Endothelial cell of umbilical vein (primary cell): ENCODE measurements at places on chromosomes 16 and 17. TPM values are rescaled to one million over a fixed set of nuclear protein-coding genes. Genes with fewer than 3 reads are reported as not detected.

- peak; percentile 95 for DNase-seq
These were observed 18.5 kb upstream of the TERF2 start for GRCh38 chr16:69404275-69404805.

DNA sequence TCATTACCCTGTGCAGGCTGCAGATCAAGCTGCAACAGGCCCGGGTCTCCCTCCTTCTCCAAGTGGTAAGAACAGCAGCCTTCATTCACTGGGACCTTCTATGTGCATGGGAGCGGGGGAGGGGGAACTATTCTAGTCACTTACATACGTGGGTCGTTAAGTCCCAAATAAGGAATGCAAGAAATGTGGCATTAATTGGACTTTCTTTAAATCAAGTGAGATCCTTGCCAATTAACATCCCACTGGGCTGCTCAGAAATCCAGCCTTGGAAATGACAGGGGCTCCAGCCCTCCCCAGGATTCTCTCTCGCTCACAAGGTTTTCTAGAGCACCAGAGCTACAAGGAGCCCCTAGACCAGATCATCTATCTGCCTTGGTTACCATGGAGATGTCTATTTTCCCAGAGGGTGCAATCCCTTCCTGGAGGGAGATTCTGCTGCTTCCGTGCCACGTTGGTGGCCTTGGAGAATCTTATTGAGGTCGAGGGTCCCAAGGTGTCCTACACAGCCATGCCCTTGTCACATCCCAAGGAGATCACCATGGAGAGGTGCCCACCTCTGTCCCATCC is 5.2 kb upstream of the EIF1 start:
- no peak for DNase-seq

- DNase-seq: peak; percentile 99
These were observed 6.3 kb upstream of the MMP28 start for GRCh38 chr17:35801583-35802224.

Gene KCNG4
- not detected in 2 replicates for polyA plus RNA-seq

Gene ATP1B2
- polyA plus RNA-seq: 0.06 TPM in 1 of 2 replicates, not detected in the other

Gene KREMEN2
- not detected in 2 replicates for polyA plus RNA-seq

DNA sequence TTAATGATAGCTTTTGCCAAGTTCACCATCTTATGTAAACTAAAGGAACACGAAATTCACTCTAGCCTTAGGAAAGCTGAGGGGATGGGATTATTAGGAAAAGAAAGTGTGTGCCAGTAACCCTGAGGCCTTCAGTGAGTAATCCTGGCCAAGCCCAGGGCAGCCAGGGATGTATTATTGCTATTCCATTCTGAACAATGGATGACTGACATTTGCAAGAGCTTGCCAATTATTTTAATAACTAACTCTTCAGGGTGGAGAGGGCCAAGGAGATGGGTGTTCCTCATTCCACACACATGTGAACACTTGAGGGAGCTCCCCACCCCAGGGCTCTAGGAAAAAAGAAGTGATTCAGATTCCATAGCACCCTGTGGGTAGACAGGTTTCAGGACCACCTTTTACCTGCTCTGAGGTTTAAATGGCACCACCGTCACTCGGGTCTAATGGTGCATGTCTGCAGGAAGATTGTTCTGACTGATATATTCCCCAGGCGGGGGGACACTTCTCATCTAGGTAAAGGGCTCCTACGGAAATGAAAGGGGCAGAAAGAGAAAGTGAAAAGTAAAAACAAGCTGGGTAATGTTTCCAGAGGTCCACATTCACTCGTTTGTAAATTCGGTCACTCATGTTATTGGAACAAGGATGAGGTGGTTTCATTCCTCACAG is 41.5 kb downstream of the TK2 start:
- peak; percentile 87 for DNase-seq

- DNase-seq: no peak
These were observed 23.4 kb downstream of the NMRAL1 start for GRCh38 chr16:4450931-4451519.

Gene KRTAP2-1
- not detected in 2 replicates for polyA plus RNA-seq

DNA sequence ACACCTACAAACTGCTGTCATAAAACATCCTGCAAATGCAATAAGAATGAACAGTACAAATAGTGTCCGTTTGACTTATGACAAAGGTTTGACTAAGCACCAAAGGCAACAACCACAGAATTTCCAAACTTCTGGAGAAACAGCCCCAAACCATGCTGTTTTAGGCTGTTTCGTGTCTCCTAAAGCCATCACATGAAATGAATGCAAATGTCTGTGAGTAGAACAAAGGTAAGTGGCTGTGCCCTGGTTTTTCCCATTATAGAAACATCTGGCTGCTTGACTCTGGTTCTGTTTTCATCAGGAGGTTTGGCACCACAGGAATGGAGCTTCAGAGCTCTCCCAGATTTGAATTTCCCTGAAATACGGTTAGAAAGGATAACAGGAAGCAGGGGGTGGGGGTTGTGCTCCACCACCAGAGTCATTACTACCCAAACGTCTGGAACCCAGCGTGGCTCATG is 4.6 kb upstream of the EMP2 start:
- no peak for DNase-seq

- no peak for DNase-seq
These were observed 58.0 kb downstream of the RBFOX3 start for GRCh38 chr17:79552824-79553223.
